ENCODE measurements at places on chromosomes 2 and 18.

DNA sequence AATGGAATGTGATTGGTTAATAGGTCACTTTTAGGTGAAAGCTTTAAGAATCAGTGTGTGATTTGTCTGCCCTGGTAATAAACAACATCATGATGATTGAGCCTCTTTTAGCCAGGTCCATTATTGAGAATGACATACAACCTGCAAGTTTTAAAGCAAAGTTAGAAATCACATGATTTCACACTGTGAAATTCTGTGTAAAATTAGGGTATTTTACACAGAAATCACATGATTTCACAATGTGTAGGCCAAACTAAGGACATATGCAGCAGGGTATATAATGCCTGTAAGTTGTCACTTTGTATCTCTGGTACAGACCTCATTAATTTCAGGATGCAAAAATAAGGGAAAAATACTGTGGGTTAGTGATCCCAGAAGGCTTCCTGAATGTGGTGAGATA, 16.7 kb downstream of the PSMD14 start:
- DNase-seq: no peak

GRCh38 chr2:211408483-211408891, 852.1 kb downstream of the CPS1 start:
- DNase-seq: no peak

DNA sequence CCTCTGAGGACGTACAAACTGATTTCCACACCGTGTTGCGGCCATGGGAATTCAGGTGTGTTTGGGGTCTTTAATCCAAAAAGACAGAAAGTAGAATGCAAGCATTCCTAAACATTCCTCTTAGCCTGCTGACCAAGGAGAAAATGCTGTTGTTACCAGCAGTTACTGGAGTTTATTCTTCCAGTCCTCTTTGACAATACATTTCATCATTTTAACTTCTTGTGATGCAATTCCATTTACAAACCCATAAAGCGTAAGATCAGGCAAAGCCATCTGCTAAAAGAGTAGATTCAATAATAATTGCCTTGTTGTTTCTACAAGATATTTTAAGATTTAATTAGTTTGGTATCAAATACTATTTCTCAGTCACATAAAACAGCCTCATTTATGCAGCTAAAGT, 32.7 kb downstream of the SPIRE1 start:
- no peak for DNase-seq

- no peak for DNase-seq
Measured at GRCh38 chr2:119958670-119959268, 54.1 kb upstream of the EPB41L5 start.

- no peak for DNase-seq
Measured at GRCh38 chr2:71880846-71881610, 266.6 kb downstream of the CYP26B1 start.

GRCh38 chr18:11977153-11977466, 4.2 kb upstream of the IMPA2 start:
- no peak for DNase-seq

- DNase-seq: no peak
Measured at GRCh38 chr2:165909466-165909865, 44.1 kb downstream of the TTC21B start.

DNA sequence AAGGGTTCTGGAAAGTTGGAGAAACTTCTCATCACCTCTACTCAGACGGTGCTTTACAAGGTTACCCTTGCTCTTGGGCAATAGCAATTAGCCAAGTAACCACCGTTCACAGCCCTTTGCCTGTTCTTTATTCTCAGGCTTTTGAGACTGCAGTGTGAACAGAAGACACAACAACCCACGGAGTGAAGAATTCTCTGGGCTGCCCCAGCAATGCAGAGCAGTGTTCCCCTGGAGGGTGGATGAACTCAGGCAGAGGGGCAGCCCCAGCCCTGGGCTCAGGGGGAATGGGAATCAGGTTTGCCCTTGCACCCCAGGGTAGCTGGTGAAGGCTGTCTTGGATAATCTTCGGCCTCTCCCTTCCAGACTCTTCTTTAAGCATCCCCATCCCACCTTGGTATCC, 69.1 kb downstream of the MCFD2 start:
- DNase-seq: no peak

DNA sequence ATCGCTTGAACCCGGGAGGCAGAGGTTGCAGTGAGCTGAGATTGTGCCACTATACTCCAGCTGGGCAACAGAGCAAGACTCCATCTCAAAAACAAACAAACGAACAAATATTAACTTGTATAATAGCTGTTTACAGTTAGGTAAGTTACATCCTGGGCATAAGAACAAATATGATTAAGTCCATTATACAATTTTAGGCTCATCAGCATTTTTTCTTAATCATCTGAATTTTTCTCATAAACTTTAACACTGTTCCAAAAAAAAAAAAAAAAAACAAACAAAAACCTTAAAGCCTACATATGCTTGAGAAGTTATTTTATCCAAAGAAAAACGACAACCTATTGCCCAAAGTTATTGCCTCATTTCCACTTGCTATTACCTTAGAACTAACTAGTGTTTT, 1042.5 kb downstream of the DPP10 start:
- no peak for DNase-seq

DNA sequence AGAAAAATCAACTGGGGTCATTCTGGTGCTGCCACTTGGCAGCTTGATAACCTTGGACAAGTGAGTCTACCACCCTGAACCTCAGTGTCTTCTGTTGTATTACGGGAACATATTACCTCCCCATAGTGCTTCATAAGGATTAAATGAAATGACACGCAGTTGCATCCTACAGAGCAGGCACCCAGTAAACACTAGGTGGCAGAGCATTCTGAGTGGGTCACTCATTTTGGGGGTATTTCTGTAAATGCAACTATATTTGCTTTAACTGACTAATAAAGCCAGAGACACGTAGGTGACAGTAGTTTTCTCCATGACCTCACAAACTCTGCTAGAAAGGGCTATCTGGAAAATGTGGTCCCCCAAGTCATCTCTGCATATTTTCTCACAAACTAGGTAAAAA, 4.7 kb downstream of the CD226 start:
- DNase-seq: no peak

- no peak for DNase-seq
Measured at GRCh38 chr2:60438131-60438530, 115.3 kb downstream of the BCL11A start.

DNA sequence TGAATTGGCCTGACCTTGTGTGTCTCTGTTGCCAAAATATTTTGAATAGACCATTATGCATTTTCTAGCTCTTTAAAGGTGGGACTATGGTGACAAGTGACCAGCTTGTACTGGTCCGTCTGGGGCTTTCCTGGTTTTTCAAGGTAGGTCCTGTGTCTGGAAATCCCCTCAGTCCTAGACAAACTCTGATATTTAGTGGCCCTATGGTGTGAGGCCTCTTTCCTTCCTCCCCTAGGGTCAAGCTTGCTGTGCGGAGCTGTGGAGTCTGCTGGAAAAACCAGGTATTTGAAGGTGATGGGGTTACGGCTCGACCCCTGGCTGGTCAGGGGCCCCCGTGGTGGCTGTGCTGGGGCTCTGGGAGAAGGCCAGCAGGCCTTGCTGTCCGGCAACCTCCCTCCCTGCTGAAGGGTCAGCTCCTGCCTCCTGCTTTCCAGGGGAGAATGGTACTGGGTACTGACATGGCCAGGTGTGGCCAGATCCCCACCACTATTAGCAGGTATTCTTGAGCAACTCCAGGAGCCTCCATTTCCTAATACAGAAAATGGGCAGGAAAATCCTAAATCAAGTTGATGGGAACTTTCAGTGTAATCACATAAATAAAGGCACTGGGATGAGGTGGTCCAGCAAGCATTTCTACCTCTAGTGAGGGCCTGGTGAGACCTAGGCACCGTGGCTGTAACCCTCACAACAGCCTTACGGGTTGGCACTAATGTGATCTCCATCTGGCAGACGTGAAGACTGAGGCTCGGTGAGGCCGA, 86.2 kb upstream of the HS6ST1 start:
- DNase-seq: no peak

DNA sequence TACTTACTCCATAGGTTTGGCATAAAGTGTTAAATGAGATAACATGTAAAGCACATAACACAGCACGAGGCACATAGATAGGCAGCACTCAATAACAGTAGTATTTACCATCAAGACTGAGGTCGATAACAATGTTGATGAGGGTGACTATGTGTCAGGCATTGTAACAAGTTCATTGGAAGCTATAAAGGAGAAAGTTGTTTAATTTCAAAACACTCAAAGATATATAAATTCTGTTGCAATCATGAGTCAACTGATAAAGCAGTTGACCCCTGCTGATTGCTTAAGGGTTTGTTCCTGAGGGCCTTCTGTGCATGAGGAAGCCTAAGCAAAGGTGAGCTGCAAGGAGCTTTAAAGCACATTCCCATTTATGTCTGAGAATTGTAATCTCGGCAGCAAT, 760.5 kb downstream of the SATB2 start:
- no peak for DNase-seq

DNA sequence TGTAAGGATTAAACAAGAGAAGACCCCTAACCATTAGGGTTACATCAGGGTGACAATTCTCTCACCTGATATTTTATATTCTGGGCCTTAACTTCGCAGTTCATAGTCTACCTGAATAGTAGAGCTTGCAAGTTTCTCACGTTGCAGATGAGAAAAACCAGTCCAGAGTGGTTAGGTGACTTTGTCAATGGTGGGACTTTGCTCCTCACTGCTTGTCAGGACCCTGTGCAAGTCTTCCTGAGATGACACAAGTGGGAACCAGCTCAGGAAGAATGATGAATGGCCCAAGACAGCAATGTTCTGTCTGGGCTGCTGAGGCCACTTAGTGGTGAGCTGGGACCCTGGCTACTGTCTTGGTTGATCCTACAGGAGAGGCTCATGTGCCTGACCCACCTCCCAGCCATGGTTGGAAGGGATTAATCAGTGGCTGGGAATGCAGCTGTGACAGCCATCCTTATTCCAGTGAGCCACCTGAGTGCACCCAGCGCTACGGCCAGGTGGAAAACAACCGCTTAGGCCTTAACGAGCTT, 16.9 kb downstream of the LGALSL start:
- DNase-seq: no peak

DNA sequence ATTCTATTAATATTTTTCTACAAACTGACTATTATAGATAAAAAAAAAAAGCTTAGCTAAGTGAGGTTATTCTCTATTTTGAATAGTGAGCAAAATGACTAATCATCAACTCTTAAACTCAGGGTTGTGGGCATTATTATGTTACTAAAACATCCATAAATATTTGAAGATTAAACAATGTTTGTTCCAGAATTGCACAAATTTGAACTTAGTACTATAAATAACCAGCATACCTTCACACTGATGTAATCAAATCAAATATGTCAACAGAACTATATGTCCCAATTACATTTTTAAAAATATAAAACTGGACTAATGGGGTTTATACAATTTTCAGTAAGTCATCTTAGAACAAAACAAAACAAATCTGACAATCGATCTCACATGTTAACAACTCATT, 800.9 kb downstream of the LRP1B start:
- no peak for DNase-seq

GRCh38 chr2:227477291-227477690, 5.3 kb downstream of the AGFG1 start:
- no peak for DNase-seq

DNA sequence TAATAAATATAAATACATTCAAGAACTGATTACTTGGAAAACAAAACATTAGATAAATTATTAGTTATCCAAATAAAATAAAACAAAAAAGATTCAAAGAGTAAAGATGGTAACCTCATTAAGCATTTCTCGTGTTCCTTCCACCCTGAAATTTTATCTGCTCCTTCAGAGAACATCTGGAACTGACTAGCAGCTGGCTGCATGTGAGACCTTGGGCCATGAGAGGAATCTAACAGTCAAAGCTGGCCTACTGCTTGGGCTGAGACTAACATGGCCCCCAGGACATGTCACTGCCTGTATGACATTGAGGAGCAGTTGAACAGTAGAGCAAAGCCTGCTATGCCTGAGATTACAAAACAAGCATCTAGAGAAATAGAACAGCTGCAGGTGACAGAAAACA, 208.5 kb upstream of the ZSWIM2 start:
- no peak for DNase-seq

- DNase-seq: no peak
Measured at GRCh38 chr2:60735496-60736250, 20.4 kb upstream of the PAPOLG start.

DNA sequence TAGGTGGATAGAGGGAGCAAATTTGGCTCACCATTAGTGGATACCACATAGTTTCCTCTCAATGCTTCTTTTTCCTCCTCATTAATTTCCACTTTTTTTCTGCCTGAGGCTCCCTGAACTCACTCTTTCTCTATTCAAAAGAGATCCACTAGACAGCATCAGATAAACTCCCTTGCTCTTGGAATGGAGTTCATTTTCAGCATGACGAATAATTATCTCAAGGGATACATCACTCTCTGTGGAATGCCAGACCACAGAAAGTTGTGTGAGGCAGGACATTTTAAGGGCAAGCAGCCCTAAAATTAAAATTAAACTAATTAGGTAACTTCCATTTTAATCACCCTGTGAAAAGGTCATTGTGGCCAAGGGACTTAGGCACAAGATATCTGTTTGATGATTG, 1920.1 kb upstream of the CELF4 start:
- no peak for DNase-seq

- no peak for DNase-seq
Measured at GRCh38 chr18:24659827-24660720, 199.6 kb downstream of the HRH4 start.

DNA sequence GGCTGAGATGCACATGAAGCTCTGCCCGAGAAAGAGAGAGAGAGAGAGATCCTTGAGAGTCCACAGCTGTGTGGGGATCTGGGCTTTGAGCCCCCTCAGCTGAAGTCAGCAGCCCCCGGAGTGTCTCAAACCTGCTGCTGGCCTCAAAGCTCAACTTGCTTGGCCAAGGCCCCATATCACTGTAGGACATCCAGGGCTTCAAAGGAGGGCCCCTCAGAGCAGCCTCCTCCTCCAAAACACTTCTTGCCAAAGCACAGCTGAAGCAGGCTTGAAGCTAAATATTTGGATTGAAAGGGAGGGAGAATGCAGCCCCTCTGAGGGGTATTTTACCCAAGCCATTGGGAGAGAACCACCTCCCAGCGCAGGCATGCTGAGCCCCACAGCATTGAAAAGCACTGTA, 357.6 kb downstream of the OSR1 start:
- no peak for DNase-seq

GRCh38 chr2:62459106-62459505, 46.9 kb downstream of the TMEM17 start:
- DNase-seq: no peak

DNA sequence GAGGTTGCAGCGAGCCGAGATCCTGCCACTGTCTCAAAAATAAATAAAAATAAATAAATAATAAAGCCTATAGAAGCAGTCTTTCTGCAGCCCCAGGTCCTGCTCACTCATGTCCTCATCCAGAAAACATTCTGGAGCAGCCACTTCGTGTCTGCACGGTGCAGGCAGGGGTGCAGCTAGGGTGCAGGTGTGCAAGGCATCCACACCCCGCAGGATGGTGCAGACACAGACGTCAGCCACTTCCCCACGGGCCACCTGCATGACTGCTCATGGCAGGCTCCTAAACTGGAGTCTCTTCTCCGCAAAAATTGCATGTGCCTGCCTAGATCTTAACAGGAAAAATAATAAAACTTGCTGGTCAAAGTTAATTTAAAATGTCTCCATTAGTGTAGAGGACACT, 80.2 kb upstream of the SNTG2 start:
- DNase-seq: no peak

- DNase-seq: no peak
Measured at GRCh38 chr2:224904381-224904780, 137.9 kb downstream of the DOCK10 start.
